Activated T-helper 17 cell treated with anti-CD3 and anti-CD28 coated beads, Interleukin-2, amount 50 U/mL, for 72 hours (primary cell): ENCODE measurements at places on chromosomes 2 and 18. TPM values are rescaled to one million over a fixed set of nuclear protein-coding genes. Genes with fewer than 3 reads are reported as not detected.

GRCh38 chr2:176164611-176165369 is 7.7 kb downstream of the HOXD3 start:
- ATAC-seq: no peak

The CNDP1 gene
- total RNA-seq: not detected

GRCh38 chr2:149733936-149734685 is 146.5 kb upstream of the MMADHC start:
- ATAC-seq: no peak

DNA sequence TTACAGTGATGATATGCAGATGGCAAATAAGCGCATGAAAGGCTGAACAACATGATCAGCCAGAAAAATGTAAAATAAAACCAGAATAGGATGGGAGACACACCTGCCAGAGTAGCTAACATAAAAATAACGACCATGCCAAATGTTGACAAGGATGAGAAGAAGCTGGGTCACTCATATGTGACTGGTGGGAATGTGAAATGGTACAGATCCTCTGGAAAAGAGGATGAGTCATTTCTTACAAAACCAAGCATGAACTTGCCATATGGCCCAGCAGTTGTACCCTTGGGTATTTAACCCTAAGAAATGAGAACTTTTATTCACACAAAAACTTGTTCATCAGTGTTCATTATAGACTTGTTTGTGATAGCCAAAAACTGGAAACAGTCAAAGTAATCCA is 143.8 kb downstream of the SH3BP4 start:
- ATAC-seq: no peak

DNA sequence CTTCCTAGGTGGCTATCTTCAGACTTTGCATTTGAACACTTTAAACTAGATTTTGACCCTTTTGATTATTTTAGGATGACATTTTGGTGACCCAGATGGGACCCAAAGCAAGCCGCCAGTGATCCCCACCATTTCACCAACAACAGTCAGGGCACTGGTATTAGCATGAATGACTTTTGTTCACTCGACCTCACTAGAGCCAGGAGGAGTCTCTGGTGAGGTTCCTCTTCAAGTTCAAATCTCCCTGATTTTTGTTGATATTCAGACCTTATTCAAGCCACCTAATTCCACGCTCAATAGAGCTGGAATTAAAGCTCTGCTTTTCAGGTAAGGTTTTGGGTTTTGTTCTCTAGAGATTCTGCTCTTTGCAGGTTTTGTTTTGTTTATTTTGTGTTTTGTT is 202.3 kb downstream of the MREG start:
- ATAC-seq: no peak

GRCh38 chr2:10579441-10579840 is 110.3 kb downstream of the NOL10 start:
- no peak for ATAC-seq

GRCh38 chr2:193776988-193777387 is 1582.3 kb upstream of the TMEFF2 start:
- ATAC-seq: no peak

GRCh38 chr2:226387499-226387942 is 412.1 kb downstream of the IRS1 start:
- ATAC-seq: no peak

The KHK gene
- total RNA-seq: 5.9 TPM

GRCh38 chr2:174794851-174795374 is 30.6 kb upstream of the CHRNA1 start:
- peak; percentile 73 for ATAC-seq

The DSC2 gene
- not detected for total RNA-seq

The SLC16A14 gene
- not detected for total RNA-seq

DNA sequence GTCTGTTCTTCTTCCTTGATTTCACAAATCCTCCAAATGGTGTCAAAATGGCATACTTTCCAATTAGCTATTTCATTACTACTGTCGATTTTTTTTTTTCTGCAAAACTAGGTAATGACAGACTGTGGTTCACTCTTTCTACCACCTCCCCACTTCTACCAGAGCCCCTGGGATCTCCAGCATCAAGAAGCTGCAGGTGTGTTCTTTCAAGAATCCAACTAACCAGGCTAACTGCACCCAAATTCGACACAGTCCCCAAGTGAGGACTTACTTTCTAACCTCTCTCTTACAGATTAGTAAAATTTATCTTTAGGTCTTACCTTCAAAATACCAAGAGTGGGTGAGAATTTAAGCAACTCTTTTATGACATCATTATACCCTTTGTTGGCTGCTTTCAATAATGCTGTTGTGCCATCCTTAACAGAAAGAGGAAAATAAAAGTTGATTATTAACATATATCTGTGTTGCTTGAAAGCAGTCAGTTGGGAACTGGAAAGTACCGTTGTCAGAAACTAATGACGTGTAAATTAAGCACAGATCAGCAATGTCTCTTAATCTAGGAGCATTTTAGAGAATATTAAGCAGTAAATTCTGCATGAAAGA is 31.2 kb upstream of the NPC1 start:
- ATAC-seq: no peak

DNA sequence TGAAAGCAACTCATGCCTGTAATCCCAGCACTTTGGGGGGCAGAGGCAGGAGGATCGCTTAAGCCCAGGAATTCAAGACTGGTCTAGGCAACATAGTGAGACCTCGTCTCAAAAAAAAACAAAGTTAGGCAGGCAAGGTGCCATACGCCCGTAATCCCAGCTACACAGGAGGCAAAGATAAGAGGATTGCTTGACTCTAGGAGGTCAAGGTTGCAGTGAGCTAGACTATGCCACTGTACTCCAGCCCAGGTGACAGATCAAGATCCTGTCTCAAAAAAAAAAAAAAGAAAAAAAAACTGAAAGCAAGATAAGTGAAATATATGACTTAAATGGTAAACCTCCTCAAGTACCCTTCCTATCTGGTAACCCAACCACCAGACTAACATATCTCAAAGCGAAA is 59.8 kb downstream of the USP34 start:
- no peak for ATAC-seq
